ENCODE measurements at places on chromosomes 12 and 14.

- DNase-seq: no peak
These were observed 25.6 kb downstream of the ALDH2 start for GRCh38 chr12:111792155-111792855.

- DNase-seq: no peak
These were observed 188.6 kb upstream of the SOX5 start for GRCh38 chr12:24138041-24138440.

DNA sequence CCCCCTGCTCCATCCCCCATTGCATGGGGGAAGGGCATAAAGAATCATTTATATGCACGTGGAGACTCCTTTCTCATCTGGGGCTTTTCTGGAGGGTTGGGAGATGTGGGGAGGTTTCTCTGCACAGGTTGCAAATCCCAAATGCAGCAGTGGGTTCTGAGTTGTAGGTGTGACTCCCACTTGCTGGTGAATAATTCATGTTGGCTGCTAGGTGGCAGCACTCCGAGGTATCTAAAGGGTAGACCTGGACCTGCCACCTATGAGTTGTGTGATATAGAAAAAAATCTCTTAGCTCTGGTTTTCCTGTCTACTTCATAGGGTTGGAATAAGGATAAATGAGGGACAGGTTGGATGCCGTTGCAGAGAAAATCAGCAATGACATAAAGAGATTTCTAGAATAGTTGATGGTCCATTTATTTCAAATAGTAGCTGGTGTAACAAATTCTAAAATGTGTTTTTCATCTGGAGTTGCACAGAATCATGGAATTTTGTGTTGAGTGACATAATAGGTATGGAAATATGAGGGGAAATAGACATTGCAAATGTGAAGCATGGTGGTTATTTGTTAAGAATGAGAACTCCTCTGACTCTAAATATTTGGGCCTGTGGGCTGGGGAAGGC, 4.6 kb downstream of the MARCHF9 start:
- DNase-seq: no peak

GRCh38 chr12:96416033-96416799, 16.0 kb upstream of the CDK17 start:
- DNase-seq: peak; percentile 93

GRCh38 chr14:96095581-96096476, 56.7 kb downstream of the C14orf132 start:
- no peak for DNase-seq

- peak; percentile 37 for DNase-seq
These were observed 43.3 kb upstream of the PTPRO start for GRCh38 chr12:15278816-15279658.

DNA sequence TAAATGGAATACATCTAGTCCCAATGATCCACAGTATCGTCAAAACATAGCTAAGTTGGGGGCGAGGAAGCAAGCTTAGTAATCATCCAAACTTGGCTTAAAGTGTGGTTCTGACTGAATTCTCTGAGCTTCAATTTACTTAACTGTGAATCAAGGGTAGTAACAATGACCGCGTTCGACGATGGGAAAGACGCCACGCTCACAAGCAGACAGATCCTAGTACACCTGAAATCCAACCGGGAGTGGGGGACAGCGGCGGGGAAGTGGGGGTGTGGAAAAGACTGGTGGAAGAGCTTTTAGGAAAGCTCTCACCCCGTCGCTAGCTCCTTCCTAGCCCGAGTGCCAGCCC, 433 bp downstream of the COX16 start:
- no peak for DNase-seq

DNA sequence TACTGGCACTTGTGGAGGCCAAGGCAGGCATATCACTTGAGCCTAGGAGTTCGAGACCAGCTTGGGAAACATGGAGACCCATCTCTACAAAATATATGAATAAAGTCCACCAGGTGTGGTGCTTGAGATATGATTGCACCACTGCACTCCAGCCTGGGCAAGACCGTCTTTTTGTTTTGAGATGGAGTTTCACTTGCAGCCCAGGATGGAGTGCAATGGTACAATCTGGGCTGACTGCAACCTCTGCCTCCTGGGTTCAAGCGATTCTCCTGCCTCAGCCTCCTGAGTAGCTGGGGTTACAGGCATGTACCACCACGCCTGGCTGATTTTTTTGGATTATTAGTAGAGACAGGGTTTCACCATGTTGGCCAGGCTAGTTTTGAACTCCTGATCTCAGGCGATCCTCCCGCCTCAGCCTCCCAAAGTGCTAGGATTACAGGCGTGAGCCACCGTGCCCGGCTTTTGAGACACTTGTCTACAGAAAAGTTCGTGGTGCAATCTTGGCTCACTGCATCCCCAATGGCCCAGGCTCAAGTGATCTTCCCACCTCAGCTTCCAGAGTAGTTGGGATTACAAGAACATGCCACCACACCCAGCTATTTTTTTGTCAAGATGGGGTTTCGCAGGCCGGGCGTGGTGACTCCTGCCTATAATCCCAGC, 16.3 kb upstream of the ATP5F1B start:
- DNase-seq: no peak

DNA sequence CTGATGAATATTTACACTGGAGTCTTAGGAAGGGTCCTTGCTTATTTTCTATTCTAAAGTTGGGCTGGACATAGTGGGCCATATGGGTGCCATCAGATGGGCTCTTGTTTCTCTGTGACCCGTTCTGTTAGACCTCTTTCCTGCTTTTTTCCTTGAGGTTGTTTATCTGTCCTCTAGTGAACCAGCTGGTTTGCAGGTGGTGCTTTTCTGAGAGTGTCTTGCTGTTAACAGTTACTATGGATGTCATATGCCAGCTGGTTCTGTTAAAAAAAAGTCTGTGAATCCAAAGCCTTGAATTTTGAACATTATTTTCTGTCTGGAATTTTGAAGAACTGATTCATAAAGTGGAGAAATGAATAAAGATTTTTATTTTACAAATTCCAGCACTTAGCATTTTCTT, 29.2 kb downstream of the ZC3H14 start:
- no peak for DNase-seq

DNA sequence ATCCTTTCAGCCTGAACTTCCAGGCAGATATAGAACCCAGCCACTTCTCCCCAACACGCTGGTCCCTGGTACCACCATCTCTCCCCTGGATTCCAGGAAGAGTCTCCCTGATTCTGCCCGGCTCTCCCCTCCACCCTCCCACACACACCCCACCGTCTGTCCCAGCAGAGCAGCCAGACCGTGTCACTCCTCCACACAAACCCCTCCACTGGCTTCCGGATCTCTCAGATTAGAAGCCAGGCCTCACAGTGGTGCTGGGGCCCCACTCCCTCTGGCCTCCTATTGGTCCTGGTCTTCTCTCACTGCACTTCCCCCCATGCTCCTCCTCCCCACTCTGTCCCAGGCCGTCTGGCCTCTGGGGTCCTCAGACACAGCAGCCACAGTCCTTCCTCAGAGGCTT, 52.4 kb upstream of the CDKN3 start:
- no peak for DNase-seq

GRCh38 chr12:103620395-103620794, 33.3 kb downstream of the STAB2 start:
- no peak for DNase-seq

DNA sequence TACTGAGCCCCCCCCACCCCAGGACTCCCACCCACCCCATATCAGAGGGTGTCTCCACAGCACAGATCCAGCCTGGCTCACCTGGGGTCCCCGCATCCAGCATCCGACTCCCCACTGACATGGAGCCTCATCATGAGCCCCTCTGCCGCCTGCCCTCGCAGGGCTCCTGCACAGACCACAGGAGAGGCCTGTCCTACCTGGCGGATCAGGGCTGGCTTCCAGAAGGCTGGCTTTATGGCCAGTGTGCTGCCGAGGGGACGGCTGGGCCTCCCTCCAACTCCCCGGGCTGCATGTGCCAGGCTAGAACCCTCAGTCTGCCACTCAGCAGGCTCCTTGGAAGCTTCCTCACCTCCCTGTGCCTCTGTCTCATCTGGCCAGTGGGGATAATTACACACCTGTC, 119.0 kb downstream of the RFLNA start:
- no peak for DNase-seq

DNA sequence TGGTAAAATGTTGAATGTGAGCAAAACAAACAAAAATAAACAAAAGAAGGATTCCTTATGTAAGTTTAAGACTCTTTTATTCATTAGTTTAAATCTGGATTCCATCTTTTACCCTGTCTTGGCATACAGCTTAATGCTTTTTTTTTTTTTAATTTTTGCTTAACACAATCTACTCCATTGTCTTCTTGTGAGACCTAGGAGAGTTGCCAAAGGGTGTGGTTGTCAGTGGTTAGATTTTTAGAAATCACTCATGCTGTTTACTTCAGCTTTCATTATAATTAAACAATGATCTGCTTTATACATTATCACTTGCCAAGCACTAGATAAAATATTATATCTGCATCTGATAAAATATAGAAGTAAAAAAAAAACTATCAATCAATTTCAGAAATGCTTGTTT, 77.7 kb upstream of the KITLG start:
- no peak for DNase-seq

- no peak for DNase-seq
These were observed 147.6 kb downstream of the NDUFA12 start for GRCh38 chr12:94855853-94856252.

DNA sequence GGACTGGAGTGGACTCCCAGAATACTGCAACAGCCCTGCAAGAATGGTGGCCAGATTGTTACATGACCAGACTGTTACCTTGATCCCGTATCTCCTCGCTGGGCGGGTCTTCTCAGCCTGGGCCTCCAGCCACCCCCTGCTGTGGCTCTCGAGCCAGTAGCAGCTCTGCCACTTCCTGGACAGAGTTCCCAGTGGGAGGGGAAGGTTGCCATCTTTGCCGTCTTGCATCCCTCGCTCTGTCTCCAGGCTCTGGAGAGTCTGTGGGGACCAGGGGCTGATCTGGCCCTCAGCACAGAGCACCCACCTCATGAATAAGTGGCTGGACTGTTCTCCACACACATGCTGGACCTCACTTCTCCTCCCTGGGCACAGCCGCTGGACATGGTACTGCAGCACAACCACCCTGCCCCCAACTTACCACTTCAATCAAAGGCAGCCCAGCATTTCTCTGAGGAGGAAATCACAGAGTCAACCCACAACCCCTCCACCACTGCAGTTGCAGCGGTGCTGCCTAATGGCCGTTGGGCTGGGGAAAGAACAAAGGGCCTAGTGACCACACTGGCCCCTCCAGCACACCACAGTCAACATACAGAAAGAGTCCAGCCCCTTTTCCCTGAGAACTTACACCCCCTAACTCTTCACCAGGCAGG, 6.9 kb upstream of the KLRF1 start:
- no peak for DNase-seq

DNA sequence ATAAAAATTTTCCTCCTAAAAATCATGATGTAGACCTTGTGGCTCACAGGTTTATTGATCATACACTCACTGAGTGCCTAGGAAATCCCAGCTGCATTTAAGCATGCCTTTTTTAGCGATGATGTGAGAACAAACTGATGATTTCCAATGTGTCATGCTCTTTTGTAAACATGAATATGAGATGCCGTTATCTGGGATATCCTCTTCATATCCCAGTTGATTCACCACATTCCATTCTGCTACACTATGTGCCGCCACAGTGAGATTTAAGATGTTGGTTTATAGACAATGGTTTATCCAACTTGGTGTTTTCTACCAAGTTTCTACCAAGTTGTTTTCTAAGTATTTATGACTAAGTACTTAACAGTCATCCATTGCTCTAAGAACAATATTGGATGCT, 5.2 kb downstream of the OR4E1 start:
- no peak for DNase-seq

DNA sequence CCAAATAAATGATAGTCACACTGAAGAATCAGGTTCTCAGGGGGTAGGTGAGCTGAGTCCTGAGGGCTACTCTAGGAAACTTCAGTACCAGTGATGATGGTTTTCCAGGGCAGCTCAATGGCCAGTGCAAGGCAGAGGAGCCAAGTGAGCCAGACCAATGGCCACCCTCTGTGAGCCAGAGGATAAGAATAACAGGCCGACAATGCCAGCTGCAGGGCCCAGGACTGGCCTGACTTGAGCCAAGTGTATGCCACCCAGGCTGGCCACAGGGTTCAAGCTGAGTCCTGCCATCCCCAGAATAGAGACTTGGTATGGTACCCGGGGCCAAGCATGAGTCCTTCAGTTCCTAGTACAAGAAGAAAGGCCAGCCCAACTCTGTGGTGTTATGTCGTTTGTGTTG, 355.5 kb downstream of the DPF3 start:
- no peak for DNase-seq

- DNase-seq: no peak
These were observed 103.5 kb downstream of the METTL25 start for GRCh38 chr12:82461836-82462235.

DNA sequence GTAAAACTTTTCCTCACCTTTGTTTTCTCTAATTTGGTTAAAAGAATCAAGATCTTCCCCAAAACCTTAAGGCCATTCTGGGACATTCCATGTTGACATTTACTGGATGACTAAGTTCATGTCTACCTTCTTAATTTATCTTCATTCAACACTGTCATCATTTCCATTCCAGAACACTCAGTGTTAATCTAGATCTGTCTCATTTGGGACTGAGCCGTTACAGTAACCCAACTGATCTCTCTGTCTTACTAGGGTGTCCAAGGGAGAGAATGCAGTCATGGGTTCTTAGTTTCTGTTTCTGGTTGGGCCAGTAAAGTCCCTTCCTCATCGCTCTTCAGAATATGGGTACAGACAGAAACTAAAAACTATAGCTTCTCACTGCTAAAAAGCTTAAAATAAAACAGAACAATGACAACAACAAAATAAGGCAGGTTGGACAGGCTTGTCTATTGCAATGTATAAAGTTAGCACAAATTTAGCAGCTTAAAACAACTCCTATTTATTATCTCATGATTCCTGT, 144.8 kb downstream of the ASCL1 start:
- no peak for DNase-seq

DNA sequence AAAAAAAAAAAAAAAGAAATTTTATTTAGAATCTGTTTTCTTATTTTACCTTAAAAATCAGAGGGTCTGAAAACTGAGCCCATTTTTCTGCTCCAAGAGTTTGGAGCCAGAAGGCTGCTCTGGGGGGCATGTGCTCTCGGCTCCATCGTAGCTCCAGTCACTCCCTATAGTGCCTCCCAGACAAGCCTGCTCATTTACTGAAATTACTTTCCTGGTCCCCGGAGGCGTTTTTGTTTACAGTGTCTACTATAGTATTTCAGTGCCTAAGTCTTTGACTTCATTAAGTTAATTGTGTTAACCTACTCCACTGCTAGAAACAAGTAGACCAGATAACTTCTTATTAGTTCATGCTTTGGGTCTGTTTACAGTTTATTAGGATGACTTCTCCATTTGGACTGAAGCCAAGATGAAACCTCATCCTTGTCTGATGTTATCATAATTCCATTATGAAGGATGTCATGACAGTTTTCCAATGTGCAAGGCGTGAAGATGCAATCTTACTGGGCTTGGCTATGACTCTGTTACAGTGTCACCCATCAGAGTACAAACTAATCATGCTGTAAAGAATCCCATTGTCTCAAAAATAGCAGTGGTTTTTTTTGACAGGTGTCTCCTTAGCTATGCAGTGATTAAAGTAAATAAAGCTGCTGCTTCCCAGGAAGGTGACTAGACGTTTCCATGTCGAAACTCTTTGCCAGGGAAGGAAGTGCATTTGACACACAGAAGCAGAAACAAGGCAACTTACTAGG, 182.3 kb downstream of the TMEM132C start:
- DNase-seq: no peak

GRCh38 chr14:57508756-57509155, 15.1 kb upstream of the CCDC198 start:
- DNase-seq: no peak

Data from fibroblast of skin of left biceps (primary cell).